Effector memory CD4-positive, alpha-beta T cell (primary cell): ENCODE measurements at places on chromosomes 1 and 21.
A peak's percentile ranks its signal among the peaks of the same experiment; 100 is the strongest.

DNA sequence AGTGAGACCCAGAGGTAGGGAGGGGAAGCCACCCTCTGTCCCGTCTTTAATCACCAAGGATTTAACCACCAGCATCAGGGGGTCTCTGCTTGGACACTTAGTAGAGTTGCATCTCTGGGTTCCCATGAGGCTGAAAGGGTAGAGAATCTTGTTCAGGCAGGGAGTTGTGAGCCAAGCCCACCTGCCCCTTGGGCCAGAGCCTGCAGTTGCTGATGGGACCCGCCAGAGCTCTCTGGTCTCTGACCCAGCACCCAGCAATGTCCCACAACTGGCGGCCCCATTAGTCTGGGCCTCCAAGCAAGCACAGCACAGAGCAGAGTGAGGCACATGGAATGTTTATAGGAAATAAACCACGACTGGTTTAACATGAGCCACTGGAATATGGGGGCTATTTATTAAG is 166.3 kb downstream of the TRIM33 start:
- no peak for DNase-seq

GRCh38 chr21:35582731-35583130 is 477.6 kb downstream of the SETD4 start:
- no peak for DNase-seq

DNA sequence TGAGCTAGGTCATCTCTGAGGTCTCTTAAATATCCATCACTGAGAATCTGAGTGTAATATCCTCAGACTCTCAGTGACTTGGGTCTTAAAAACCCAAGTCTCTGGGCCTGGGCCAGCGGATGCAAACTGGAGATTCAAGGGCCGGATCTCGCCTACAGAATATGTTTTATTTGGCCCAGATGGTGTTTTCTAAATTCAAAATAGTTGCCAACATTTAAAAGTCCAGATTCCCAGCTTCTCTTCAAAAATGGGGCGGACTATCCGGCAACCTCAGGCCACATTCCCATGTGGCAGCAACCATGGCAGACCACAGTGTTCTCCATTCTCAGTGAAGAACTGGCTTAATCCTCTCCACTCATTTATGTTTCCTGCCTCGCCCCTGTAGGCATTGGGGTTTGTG is 12.7 kb upstream of the HEYL start:
- DNase-seq: no peak

GRCh38 chr1:92480200-92480812 is 6.4 kb downstream of the GFI1 start:
- DNase-seq: no peak

GRCh38 chr1:212608392-212608958 is at the start of gene ATF3:
Gene ATF3 (plus strand): TSS chr1:212608761. CDS start chr1:212615022, 6,261 bp downstream.
- peak; percentile 80 for DNase-seq

- no peak for DNase-seq
Measured at GRCh38 chr1:12215118-12215961, 14.5 kb upstream of the VPS13D start.

GRCh38 chr1:218408942-218409341 is 63.8 kb downstream of the TGFB2 start:
- no peak for DNase-seq

DNA sequence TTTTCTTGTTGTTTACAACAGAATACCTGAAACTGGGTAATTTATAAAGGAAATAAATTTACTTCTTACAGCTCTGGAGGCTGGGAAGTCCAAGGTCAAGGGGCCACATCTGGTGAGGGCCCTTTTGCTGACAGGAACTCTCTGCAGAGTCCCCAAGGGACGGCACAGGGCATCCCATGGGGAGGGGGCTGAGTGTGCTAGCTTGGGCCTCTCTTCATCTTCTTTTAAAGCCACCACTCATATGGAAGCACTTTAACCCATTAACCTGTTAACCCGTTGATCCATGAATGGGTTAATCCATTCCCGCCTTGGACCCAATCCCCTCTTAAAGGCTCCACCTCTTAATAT is 76.3 kb downstream of the OBSCN start:
- DNase-seq: no peak

DNA sequence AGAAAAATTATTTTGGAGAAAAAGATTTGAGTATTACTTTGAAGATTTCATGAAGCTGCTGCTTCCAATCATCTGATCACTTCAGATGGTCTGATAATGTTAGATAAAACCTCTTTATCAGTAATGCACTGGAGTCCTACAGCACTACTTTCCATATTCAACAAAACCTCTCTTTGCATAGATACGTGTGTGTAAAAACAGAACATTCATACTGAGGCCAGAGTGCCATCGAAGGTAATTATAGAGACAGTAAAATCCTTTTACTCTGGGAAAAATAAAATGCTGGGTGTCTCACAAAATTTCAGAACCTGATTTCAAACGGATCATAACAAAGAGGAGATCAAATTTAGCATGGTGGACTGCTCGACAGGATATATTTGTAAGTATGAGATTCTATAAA is at the start of gene RGS13:
Gene RGS13, plus strand, starts transcription at position 209 of the 400 bp plus-strand sequence. CDS start 8,188 bp downstream, outside the sequence.
- no peak for DNase-seq

- DNase-seq: no peak
Measured at GRCh38 chr1:20477348-20478056, 8.5 kb downstream of the CAMK2N1 start.

GRCh38 chr21:34107606-34108005 is 34.2 kb downstream of the MRPS6 start:
- DNase-seq: no peak
